Aorta (tissue), 5 donors: ENCODE measurements at places on chromosomes 7 and 10. TPM values are rescaled to one million over a fixed set of nuclear protein-coding genes. Genes with fewer than 3 reads are reported as not detected.
A peak's percentile ranks its signal among the peaks of the same experiment; 100 is the strongest.

Gene MBL2
- total RNA-seq = not detected

- DNase-seq = no peak
These were observed 184.4 kb downstream of the PTPRN2 start for GRCh38 chr7:158403013-158403821.

Gene TASOR2
- total RNA-seq = 72.6 TPM

Gene SORCS1
- total RNA-seq = 1.4 TPM

Gene PNLIP
- 2.7 TPM for total RNA-seq

DNA sequence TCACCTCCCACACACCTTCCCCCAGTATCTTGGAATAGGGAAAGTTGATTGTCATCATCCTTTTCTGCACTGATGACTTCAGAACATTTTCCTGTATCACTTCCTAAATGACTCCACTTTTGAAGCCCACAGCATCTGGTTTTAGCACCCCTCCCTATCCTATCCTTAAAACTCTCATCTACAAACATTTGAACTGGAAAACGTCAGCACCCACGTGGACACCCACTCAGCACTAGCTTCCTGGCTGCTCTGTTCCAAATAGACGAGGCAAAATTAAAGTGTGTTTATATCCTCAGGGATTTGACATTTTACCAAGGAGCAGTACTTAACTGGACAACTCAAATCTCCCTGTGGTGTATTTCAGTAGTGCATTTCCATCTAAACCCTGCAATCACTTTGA, 73.9 kb downstream of the REEP3 start:
- DNase-seq = no peak

DNA sequence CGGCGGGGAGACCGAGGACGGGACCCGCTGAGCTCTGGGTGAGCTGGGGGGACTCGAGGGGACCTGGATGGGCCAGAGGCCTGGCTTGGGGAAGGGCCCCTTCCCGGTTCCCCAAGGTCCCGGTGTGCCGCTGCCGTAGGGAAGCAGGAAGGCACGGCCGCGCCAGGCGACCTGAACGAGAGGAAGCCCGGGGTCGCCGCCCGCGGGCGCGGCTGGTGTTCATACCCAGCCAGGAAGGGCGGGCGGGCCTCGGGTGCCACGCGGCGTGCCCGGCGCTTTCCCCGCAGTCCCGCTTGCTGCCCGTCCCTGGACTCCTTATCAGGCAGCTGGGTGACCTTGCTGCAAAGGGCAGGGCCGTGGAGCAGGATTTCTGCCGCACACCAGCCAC, 38.0 kb downstream of the ZNF777 start:
- DNase-seq = peak; percentile 80

GRCh38 chr10:131820626-131821025, 80.2 kb upstream of the PPP2R2D start:
- no peak for DNase-seq

Gene PNLIPRP2
- not detected for total RNA-seq

DNA sequence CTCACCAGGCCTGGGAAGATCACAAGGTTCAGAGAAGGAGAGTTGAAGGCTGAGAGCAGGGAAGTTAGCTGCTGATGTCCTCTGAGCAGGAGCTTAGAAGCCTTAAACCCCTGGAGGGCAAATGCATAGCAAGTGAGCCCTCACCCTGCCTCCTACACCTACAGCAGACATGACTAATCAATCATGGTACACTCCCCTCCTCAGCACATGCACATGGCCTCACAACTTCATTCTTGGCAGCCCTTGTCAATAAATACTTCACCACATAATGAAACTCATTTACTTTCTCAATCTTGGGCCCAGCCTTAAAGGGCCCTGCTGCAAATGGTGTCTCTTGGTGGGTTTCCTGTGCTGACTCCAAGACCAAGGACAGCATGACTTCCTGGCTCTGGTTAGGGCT, 12.9 kb downstream of the MMRN2 start:
- no peak for DNase-seq

DNA sequence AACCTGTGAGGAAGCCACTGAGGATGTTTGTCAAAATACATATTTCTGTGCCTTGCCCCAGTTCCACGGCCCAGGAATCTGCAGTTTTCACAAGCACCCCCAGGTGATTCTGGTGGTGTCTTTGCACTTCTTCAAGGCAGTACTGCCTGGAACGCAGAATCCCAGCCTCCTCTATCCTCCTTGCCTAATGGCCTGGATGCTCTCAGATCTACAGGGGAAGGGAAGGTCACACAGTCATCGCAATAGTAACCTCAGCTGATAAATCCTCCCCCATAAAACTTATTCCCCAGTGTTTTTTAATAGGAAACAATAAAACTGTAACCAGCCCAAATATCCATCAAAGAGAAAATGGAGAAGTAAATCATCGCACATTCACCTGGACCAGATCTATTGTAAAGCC, 78.3 kb downstream of the EGFR start:
- DNase-seq = no peak

Gene SEC23IP
- 48.4 TPM for total RNA-seq

DNA sequence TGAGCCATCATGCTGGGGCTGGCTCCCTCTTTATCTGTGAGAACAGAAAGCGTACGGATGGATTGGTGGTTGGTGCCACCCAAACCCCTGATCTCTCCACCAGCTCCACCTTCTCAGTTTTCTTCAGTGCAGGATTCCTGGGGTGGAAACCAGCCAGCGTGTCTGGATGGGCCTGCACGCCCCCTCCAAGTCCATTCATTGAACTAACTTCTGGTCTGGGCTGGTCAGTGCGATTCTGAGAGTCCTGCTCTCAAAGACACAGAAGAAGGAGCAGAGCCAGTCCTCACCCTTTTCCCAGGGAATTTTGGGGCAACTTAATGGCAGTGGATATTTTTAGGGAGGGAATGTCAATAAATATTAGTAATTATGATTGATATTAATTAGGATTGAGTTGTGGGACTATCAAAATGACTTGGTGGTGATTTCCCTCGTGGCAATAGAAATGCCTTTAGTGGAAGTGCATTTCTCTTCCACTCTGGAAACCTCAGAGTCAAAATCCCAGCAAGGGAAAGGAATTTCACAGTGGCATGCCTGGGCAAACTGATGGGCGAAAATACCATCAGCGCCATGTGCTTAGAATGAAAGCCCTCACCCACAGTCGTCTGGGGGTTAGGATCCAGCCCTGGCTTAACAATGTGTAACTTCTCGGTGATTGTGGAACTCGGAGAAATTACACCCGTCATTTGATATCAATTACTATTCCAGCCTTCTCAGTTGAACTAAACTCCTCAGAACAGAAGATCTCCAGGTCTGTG, 69.3 kb upstream of the EEPD1 start:
- no peak for DNase-seq

Gene CCDC146
- 25.1 TPM for total RNA-seq

Gene AKR1C8
- total RNA-seq = not detected

- no peak for DNase-seq
These were observed 58.3 kb downstream of the REEP3 start for GRCh38 chr10:63579371-63580014.

Gene TMEM176B
- total RNA-seq = 85.5 TPM

Gene SFRP4
- 302 TPM for total RNA-seq
